D341Med (cell line): ENCODE measurements at places on chromosomes 3 and 15.

DNA sequence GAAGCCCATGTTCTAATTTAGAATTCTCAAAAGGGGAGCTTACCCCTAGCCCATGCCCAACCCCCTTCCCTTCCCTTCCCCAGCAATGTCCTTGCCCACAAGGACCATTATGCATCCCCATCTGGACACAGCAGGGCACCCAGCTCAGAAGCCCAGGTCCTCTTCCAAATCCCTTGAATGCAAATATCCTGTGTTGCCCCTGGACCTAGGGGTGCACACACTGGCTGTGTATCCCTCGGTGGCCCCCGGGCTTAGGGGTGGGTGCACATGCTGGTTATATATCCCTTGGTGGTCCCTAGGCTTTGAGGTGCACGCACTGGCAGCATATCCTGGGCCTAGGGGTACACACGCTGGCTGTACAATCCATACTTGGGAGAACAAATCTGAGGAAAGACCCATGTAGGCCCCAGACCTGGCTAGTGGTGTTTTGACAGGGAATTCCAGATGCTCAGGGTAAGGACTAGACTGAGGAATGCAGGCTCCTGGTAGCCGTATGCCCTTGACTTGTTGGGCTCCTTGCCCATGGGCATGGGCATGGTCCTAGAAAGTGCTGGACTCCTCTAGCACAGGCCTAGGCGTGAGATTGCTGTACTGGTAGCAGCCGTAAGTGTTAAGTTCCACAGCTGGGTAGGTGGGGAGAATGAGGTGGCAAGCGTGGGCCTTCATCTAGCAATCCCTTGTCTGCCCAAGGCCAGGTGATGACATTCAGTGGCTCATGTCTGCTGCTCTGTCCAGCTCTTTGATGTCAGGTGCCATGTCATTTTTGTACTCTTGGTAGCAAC lies 222.4 kb downstream of the OPA1 start:
- no peak for DNase-seq

DNA sequence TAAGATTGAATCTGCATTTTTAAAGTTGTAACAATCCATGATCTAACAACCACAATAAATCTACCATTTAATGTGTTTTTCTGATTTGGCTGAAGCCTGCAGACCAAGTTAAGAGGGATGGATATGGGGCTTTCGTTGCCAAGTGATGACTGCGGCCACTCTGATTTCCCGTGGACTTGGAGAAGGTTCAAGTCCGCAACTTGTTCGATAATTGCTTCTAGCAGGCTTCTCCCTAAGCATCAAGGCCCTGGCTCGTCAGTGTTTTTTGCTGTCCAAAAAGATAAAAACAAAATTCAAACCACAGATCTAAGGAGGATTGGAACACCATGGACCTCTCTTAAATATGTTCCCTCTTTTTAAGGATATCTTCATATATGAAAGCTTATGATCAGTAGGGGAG lies 256.6 kb downstream of the CNTN3 start:
- DNase-seq: no peak

- no peak for DNase-seq
Observed at GRCh38 chr3:87674397-87675161, 384.2 kb downstream of the CGGBP1 start.

- DNase-seq: no peak
Observed at GRCh38 chr3:50483374-50483773, 20.1 kb downstream of the CACNA2D2 start.

- DNase-seq: no peak
Observed at GRCh38 chr15:59867086-59867855, 136.8 kb upstream of the FOXB1 start.

- no peak for DNase-seq
Observed at GRCh38 chr15:50633653-50634052, 52.9 kb downstream of the TRPM7 start.
